Stimulated activated CD4-positive, alpha-beta T cell treated with anti-CD3 and anti-CD28 coated beads, TNF-alpha, amount 100 ng/mL, for 1 hour (primary cell): ENCODE measurements at places on chromosomes 5 and 9.

DNA sequence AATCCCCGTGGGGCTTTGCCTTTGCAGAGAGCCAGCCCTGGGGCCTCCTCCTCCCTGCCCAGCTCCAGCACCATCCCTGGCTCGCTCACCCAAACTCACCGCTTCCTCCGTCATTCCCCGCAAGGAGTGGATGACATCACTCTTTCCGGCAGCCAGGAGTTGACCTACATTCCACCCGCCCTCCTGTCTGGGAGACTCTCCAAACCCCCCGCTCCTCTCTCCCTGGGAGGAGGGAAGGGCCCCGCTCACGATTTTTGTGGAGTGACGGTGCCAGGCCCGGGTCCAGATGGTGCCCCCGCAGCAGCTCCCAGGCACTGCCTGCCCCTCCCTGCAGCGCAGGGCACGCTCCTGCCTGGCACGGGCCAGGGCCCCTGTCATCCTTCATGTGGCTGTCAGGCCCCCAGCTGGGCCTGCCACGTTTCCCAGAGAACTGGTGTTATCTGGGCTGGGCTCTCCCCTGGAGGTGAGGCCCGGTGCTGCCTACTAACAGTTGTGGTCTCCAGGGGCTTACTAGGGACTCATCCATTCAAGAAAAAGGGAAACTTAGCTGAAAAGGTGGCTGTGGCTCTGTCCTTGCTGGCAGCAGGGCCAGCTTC, 52.3 kb downstream of the NTNG2 start:
- DNase-seq = no peak

- DNase-seq = no peak
These were observed 44.2 kb upstream of the MAST4 start for GRCh38 chr5:66551945-66552344.

GRCh38 chr5:125011947-125012346, 265.5 kb upstream of the ZNF608 start:
- no peak for DNase-seq

- DNase-seq = no peak
These were observed 4.1 kb upstream of the C1QTNF3 start for GRCh38 chr5:34047143-34047542.

- no peak for DNase-seq
These were observed 330.8 kb upstream of the RFX3 start for GRCh38 chr9:3856592-3856991.

DNA sequence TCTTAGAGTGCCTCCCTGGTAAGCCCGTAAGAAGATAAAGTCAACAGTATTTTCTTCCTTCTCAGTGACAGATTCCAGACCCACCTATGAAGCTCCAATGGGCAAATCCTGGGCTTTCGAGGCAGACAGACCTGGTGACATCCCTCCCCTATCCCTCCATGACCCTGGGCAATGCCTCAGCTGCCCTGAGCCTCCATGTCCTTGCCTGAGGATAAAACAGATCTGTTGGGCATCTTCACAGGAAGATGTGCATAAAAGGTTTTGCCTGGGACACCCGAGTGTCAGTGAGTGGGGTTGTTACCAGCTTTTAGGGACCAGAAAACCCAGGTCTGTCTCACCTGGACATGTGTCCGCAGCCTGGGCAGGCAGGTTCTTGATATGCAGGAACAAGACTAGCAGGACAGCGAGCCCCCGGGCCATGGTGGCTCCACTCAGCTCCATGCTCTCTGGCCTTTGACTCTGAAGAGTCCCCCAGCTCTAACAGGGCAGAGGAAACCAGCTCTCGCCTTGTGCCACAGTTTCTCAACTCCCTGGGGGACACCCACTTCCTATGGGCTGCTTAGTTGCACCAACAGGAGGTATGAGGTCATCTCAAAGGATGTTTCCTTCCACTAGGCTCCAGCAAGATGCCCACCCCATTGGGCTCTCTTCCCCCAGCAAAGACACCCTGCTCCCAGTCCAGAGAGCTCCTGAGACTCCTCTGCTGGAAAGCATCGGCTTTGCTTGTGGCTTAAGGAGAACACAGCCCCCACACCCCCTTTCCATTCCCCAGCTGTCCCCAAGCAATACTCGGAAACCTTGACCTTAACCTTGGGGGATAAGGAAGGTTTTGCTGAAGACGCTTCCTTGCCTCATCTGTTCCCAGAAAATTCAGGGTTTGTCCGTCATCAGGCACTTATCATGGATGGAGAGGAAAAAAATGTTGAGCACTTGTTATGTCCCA, at the start of gene FCN1:
Gene FCN1, minus strand, starts transcription at position 482 of the 943 bp plus-strand sequence. Its CDS starts 41 bp downstream, at position 441.
- no peak for DNase-seq

DNA sequence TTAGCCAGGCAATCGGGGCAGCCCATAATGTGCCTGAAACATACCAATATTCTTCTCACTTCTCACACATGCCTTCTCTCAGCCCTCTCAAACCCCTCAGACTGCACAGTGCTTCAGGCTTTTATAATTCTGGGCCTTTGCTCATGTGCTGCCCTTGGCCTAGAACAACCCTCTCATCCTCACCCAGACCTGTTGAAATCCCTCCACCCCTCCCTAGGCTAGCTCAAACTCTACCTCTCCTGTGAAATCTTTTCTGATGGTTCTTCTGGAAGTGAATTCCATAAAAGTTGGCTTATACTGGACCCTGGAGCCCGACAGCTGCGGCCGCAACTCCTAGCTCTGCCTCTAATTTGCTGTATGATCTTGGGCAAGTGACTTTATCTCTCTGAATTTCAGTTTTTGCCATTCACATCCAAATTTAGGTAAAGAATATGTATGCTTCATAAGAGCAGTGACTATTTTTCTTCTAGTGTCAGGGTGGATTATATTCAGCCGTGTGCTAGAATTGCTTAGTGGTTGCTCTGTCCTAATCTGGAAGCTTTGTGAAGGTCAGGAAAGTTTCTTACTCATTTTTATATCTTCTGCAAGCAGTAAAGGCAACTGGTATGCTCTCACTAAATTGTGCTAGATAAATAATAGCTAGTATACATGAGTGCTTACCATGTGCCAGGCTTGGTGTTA, 221.4 kb downstream of the MAPKAP1 start:
- DNase-seq = no peak

GRCh38 chr5:119275601-119276173, 80.1 kb upstream of the TNFAIP8 start:
- no peak for DNase-seq
